ENCODE measurements at places on chromosomes 13 and 19. TPM values are rescaled to one million over a fixed set of nuclear protein-coding genes. Genes with fewer than 3 reads are reported as not detected.
A peak's percentile ranks its signal among the peaks of the same experiment; 100 is the strongest.

DNA sequence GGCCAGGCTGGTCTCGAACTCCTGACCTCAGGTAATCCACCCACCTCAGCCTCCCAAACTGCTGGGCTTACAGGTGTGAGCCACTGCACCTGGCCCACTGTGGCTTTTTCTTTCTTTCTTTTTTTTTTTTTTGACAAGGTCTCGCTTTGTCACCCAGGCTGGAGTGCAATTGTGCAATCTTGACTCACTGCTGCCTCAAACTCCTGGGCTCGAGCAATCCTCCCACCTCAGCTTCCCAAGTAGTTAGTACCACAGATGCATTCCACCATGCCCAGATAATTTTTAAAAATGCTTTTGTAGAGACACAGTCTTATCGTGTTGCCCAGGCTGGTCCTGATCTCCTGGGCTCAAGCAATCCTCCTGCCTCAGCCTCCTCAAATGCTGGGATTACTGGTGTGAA, 12.1 kb upstream of the FCGBP start:
- DNase-seq = no peak

DNA sequence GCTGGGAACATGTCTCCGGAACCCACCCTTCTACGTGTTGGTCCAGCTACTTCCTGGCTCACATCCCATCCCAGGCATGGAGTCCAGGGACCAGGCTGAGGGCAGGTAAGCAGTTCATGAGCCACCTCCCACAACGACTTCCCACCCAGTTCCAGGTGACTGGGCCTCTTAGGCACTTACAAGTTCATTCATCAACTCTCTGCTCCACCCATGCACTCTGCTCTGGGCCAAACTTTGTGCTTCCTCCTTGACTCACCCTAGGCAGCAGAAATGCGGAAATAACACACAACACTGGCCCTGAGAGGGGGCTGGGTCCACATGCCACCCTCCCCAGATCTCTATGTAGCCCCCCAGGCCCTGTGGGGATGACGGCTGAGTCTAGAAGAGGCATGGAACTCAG, 20.5 kb downstream of the IQCN start:
- DNase-seq = no peak

- DNase-seq = no peak
Measured at GRCh38 chr13:73579574-73580274, 520.9 kb downstream of the KLF5 start.

GRCh38 chr19:8081569-8082550, 29.3 kb downstream of the CCL25 start:
- no peak for DNase-seq

GRCh38 chr19:38494379-38494778, 60.9 kb downstream of the RYR1 start:
- no peak for DNase-seq

Gene ZSWIM4
- total RNA-seq = 9.6 TPM

DNA sequence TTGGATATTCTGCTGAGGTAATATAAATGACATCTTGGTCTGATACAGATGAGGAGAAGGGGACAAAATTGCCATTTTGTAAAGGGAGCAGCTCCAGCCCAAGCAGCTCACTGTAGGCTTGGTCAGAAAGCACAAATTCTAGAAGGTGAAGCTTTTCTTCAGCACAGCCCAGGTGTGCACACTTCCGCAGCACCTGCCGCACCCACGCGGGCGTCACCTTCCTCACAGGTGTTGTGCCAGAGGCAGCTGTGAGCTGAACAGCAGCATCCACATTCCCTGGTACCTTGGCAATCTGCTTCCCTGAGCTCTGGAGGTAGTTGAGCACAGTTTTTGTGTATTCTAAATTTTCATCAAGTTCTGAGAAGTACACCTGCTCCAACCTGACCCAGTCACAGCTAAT, 79.0 kb downstream of the SACS start:
- DNase-seq = no peak

GRCh38 chr13:25847145-25847544, 204.7 kb downstream of the SHISA2 start:
- no peak for DNase-seq

Gene MBD3L3
- total RNA-seq = not detected

GRCh38 chr13:86087244-86087643, 288.0 kb upstream of the SLITRK6 start:
- no peak for DNase-seq

- DNase-seq = no peak
Measured at GRCh38 chr19:31527443-31527842, 178.2 kb upstream of the TSHZ3 start.

Gene PGLYRP1
- total RNA-seq = not detected

GRCh38 chr13:94263038-94263437, 216.4 kb downstream of the DCT start:
- no peak for DNase-seq

DNA sequence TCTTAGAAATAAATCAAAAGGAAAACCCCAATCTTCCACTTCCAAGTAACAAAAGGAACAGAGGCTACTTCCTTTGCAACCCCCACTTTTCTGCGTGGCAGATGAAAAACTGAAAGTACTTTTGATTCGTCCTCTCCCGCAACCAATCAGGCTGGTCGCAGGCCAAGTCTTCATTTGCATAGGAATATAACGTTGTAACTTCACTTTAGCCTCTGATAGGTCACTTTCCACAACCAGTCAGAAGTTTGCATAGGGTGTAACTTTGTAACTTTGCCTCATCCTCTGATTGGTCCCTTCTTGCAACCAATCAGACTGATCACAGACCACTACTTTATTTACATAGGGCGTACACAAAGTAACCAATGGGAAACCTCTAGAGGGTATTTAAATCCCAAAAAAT, 37.2 kb downstream of the TGDS start:
- DNase-seq = peak; percentile 41

Gene UQCR11
- 181 TPM for total RNA-seq

DNA sequence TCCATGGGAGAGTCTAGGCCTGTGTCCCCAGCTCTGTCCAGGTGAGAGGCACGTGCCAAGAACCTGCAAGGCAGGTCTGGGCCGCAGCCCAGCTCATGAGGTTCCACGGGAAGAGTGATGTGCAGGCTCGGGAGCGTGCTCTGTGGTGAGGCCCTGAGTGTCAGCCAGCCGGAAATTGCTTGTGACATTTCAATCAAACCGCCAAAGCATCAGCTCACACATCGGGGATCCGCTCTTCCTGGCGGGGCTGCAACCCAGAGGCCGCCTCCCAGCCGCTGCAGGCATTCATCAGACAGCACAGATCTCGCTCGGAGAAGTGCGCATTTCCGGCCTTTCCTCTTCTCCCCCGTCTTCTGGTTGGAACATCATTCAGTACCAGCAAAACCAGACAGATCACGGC, 109.3 kb downstream of the KDM4B start:
- DNase-seq = no peak

- no peak for DNase-seq
Measured at GRCh38 chr13:77171451-77171850, 144.5 kb upstream of the FBXL3 start.

- DNase-seq = no peak
Measured at GRCh38 chr13:88552966-88553365, 881.8 kb downstream of the SLITRK5 start.
